CD4-positive, alpha-beta memory T cell (primary cell): ENCODE measurements at places on chromosomes 3 and 15. TPM values are rescaled to one million over a fixed set of nuclear protein-coding genes. Genes with fewer than 3 reads are reported as not detected.
A peak's percentile ranks its signal among the peaks of the same experiment; 100 is the strongest.

ZNF660 gene
- 0.06 TPM for total RNA-seq

DNA sequence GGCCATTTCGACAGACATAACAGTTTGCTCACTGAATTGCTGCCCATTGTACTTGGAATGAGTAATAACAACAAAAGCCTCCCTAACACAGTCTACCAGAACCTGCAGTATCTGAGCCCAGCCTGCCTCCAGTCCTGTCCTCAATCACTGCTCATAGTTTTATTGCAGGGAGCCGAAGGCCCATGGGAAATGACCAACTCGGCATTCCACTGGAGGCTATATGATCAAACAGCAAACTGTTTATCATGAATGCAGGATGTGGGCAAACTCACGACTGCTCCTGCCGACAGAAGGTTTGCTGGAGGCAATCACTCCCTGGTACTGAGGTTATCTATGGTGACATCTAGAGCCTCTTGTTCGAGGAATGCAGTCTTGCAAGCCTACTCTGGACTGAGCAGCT is 46.3 kb downstream of the LSM3 start:
- H3K27ac ChIP-seq, result no peak overlapping the region
- DNase-seq, result no peak
- no peaks in the 10 kb centered on the region for H3K4me1 ChIP-seq
- no peaks in the 10 kb centered on the region for H3K36me3 ChIP-seq
- H3K27me3 ChIP-seq, result no peaks in the 10 kb centered on the region
- no peak overlapping the region for H3K4me3 ChIP-seq

DNA sequence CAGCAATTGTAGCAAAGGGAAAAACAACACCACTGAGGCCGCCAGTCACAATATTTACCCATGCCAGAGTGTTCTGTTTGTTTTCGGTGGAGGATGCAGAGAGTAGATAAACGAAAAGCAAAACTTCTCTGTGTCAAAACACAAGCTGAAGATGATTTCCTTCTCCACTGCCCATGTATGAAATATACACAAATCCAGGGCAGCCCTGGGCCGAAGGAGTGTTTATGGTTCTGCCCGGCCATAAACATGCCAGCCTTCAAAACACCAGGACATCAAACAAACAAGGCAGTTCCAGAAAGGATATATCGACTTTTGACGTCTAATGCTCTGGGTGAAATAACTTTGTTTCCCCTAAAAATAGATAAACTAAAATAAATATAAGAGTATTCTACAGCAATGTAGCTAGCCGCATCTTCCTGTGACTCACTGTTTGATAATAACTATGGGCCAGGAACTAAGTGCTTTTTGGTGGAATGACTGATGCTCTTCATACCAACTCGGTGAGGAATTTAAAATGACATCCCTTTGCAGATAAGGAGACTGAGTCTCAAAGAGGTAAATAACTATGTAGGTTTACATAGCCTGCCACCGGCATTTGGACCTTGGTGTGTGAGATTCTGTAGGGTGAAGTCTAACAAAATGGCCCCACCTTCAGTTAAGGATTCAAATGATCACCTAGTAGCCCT is 82.8 kb downstream of the MAGI1 start:
- no peak overlapping the region for H3K4me3 ChIP-seq
- no peaks in the 10 kb centered on the region for H3K27me3 ChIP-seq
- H3K36me3 ChIP-seq, result no peaks in the 10 kb centered on the region

- no peaks in the 10 kb centered on the region for H3K36me3 ChIP-seq
- H3K27me3 ChIP-seq, result peaks cover 14% of the 10 kb centered on the region
- no peak overlapping the region for H3K4me3 ChIP-seq
- no peak for DNase-seq
- H3K27ac ChIP-seq, result no peak overlapping the region
These were observed 260.8 kb downstream of the CGGBP1 start for GRCh38 chr3:87797872-87798566.

- H3K27me3 ChIP-seq, result no peaks in the 10 kb centered on the region
- no peak overlapping the region for H3K4me3 ChIP-seq
- H3K4me1 ChIP-seq, result no peaks in the 10 kb centered on the region
- no peak overlapping the region for H3K27ac ChIP-seq
- no peaks in the 10 kb centered on the region for H3K36me3 ChIP-seq
These were observed 524.2 kb upstream of the LMCD1 start for GRCh38 chr3:7977245-7978086.

LPP gene
- 24.3 TPM for total RNA-seq

DNA sequence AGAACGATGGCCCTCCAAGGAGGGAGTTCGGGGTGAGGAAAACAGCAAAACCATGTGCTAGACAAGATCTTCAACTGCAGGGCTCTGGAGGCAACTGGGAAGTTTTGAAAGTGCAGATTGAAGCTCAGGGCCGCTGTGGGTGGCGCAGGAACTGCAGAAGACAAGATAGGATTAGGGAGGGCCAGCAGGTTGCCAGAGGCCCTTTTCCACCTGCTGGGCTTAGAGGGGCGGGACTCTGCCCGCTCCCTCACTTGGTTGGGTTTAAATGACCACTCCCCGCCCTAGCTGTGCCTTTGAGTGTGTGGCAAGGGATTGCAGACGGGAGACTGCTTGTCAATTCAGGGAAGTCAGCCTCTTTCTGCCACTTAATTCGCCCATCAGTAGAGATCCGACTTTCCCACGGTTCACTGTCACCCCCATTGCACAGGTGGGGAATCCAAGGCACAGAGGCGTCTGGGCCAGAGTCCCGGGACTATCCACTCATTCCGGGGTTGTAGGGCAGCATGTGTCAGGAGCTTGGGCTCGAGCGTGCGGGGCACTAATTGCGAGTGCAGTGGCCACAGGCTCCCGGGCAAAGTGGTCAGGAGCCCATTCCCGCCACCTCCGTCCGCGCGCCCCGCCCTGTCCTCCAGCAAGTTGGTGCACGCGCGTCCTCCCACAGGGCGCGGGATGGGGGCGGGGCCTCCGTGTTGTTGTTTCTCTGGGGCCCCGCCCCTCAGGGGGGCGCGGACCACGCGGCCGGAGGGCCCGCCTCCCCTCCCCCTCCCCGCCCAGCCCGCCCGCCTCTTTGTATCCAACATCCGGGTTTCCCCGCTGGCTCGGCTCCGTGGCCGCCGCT is at the start of gene ACVR2B:
ACVR2B (plus strand) TSS at position 816 of the 838 bp plus-strand sequence. CDS start 433 bp downstream, outside the sequence.
- H3K36me3 ChIP-seq, result no peaks in the 10 kb centered on the region
- peak within 1 kb of the TSS; percentile 31 for H3K27ac ChIP-seq
- H3K27me3 ChIP-seq, result no peaks in the 10 kb centered on the region
